AG04449 (cell line): ENCODE measurements at places on chromosomes 11 and 22.

DNA sequence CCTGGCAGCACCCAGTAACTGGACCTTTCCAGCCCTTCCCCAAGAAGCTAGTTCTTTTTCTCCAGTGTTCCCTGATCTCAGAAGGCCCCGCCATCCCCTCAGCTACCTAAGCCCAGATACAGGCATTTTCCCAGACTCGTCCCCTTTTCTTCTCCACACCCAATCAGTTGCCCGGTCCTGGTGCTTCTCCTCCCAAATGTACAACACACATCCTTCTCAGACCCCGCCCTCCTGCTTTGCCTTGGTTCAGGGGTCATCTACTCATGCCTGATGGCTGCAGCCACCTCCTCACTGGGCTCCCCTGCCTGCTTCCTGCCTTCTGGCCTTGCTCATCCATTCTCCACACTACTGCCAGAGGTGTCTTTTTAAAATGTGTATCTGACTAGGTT is 6.5 kb downstream of the TKFC start:
- no peak for DNase-seq

- DNase-seq: no peak
Observed at GRCh38 chr11:70319396-70320076, 49.0 kb downstream of the PPFIA1 start.

- DNase-seq: no peak
Observed at GRCh38 chr11:70736461-70736860, 338.1 kb downstream of the CTTN start.

DNA sequence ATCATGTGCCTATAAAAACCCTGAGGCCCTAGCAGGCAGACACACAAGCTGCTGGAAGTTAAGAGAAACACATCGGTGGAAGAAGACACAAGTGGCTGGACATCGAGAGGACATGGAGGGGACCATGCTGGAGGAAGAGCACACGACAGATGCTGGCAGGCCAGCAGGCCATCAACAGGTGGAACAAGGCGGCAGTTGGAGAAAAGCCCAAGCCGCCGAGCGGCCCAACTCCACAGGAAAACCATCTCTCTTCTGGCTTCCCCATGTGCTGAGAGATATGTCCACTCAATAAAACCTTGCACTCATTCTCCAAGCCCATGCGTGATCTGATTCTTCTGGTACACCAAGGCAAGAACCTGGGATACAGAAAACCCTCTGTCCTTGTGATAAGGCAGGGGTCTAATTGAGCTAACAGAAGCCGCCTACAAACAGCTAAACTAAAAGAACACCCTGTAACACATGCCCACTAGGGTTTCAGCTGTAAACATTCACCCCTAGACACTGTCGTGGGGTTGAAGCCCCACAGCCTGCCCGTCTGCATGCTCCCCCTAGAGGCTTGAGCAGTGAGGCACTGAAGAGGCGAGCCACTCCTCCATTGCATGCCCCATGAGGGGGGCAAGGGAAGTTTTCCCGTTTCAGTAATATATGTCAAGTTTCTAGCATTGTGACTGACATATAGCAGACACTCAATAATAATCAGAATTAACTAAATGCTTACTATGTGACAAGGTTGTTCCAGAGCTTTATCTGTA is 39.0 kb upstream of the MMP20 start:
- no peak for DNase-seq

DNA sequence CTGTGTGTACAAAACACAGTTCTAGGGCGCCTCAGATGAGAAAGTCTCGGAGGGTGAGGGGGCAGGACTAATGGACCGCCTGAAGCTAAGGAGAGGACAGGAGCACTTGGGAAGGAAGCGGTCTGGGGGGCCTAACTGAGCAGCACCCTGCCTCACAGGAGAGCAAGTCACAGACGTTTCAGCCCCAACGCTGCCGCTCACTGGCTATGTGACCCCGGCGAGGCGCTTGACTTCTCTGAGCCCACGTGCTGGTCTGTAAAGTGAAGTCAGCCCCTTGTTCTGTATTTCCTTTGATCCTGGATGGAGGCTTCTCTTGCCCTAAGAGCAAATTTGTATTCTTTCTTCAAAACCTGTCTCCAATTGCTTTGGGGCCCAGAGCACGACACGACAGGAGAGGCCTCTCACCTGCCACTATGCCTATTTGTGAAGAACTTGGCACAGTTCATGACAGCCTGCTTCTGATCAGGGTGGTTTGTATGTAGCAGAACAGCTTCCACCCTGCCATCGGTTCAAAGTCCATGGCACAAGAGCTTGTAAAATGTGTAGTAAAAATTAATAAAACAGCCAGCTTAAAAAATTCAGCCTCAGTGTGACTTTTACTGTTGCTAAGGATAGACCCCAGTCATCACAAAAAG is 59.1 kb downstream of the WNT11 start:
- DNase-seq: no peak

DNA sequence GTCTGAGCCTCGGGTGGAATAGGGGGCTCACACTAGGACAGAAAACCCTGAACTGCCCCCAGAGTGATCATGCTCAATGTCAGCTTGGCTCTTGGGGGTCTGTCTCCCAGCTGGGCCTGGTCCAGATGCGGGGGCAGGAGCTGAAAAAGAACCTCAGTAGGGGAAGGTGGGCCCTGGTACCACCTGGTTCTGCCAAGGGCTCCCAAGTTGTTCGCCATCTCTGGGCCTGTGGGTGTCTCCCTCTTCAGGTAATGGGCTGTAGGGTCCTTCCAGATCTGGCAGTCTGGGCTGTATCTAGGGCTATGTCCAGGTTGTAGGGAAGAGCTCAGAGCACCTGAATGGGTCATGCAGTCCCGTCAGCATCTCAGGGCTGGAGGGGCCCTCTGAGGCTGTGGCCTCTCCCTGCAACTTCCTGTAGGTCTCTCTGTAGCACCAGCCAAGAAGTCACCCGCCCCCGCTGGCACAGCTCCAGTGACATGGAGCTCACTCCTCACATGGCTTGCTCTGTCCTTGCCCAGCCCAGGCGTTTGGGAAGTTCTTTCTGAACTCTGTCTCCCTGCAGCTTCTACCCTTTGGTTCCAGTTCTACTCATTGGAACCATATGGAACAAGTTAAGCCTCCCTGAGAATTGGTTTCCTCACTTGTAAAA is 33.0 kb upstream of the SOX10 start:
- DNase-seq: no peak

- no peak for DNase-seq
Observed at GRCh38 chr11:6402561-6402981, 12.3 kb downstream of the SMPD1 start.

GRCh38 chr11:61429346-61429690 is 457 bp downstream of the CPSF7 start:
- DNase-seq: no peak

- DNase-seq: no peak
Observed at GRCh38 chr11:37657645-37658044, 1059.6 kb upstream of the RAG2 start.

GRCh38 chr22:46386312-46386711 is 50.8 kb downstream of the TRMU start:
- DNase-seq: no peak
